ENCODE measurements at places on chromosomes 12 and 14.

GRCh38 chr12:88775742-88776151, 195.5 kb upstream of the KITLG start:
- DNase-seq = no peak

- no peak for DNase-seq
These were observed 12.9 kb upstream of the KRT73 start for GRCh38 chr12:52631264-52631663.

- DNase-seq = no peak
These were observed 12.3 kb downstream of the RNASE9 start for GRCh38 chr14:20548414-20549158.

DNA sequence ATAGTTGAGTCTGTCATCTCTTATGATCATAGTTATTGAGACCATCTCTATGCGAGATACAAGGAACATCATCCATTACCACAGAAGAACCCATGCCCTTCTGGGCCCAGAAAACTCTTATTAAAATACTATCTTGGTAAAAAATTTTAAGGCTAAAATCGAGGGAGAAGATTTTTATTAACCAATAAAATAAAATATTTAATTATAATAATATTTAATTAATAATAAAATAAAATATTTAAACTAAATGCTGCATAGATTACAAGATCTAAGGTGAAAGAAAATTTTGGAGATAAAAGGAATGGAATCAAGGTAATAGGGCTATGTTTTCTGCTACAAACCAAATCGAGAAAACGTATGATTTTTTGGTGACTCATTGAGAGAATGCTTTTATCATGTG, 540.2 kb downstream of the KCNH5 start:
- no peak for DNase-seq

DNA sequence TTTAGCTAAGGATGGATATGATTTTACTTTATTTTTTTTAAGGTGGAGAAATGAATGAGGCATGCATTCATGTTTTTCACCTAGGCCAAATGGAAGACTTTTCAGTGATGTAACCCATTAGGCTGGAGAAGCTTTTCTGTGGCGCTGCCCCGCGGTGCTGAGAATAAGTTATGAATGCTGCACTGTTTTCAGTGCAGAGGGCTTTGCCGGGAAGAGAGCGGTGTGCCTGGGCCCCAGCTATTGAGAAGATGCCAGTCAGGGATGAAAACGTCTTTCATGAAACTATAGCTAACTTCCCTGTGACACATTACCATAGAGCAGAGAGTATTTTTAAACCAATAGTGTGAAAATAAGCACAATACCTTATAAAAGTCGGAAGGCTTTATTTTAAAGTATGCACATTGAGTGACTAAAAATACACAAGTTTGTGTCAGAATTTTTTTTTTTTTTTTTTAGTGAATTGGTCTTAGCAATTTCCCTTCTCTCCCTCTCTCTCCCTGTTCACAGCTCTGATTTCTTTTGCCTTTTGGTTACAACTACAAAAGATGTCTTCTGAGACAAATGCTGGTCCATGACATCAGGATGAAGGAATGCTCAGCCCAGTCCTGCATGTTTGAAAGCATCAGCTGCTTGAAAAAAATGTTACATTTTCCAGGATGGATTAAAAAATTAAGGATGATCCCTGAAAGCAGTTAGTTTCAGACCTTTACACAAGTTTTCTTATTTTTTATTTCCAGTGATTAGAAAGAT, 48.3 kb downstream of the NPAS3 start:
- DNase-seq = no peak

DNA sequence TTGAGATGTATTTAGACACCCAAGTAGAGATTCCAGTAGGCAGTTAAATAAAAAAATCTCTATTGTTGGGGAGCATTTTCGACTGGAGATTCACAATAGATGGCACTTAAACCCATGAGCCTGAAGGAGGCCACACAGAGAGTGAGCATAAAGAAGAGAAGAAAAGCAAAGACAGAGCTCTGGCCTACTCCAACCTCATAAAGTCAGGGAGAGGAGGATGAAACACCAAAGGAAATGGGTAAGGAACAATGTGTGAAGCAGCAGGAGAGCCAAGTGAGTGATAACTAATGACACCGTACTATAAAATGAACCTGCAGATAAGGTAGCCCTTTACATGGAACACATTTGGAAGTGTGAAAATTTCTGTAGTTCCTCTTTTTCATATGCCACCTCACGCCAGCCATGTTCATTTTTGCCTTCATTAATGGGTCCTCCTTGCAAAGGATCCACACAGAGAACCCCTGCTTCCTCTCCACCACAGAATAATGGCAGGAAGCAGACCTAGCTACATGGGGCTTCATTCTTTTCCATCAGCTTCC, 150.0 kb upstream of the SYT10 start:
- no peak for DNase-seq

DNA sequence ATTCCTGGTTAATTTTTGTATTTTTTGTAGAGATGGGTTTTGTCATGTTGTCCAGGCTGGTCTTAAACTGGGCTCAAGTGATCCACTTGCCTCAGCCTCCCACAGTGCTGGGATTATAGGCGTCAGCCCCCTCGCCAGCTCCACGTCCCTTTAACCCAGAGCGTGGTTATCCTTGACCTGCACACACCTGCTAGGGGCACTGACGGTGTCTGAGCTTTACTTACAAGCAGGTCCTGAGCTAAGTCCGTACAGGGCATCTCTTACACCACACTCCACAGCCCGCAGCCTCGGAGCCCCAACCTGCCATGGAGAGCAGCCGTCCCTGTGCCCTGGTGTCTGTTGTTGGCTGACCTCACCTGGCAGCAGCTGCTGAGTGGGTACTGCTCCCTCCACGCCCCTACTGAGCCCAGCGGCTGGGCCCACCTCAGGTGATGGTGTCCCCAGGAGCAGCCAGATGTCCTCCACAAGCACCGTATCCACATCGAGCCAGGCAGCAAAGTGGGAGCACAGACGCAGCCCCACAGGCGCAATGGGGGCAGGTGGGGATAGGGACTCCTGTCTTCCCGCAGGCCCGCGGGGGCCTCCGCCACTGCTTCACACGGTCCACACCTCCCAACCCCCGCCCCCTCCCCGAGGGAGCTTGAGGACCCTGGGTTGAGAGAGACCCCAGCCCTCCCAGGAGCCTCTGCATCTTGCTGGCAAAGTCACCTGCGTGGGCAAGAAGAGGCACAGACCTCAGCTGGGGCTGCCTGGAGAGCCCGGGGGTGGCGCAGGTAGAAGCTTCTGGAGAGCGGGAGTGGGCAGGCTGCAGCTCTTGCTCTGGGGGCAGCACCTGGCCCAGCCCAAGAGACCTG, 325.4 kb upstream of the SFSWAP start:
- DNase-seq = no peak

- no peak for DNase-seq
These were observed 284.2 kb upstream of the ATP2B1 start for GRCh38 chr12:89992668-89993451.

DNA sequence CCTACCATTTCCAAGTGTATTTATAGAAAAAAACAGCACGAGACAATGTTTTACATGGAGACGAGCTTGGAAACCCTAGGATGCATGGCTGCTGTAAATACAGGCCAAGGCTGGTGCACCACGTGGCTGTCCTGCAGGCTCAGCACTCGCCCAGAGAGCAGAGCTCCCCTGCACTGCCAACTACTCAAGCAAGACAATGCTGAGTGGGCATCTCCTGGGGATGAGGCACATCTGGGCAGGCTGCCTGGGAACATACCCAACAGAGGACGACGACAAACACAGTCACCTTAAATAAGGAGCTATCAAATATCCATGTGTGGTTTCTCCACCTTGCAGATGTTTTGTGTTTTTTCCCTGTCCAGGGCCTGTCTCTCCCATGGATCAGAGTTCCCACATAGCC, 128.3 kb upstream of the PRMT8 start:
- DNase-seq = no peak

- DNase-seq = no peak
These were observed 29.3 kb upstream of the BATF start for GRCh38 chr14:75492832-75493591.

GRCh38 chr14:67735336-67736147, 33.9 kb downstream of the RDH12 start:
- DNase-seq = no peak

DNA sequence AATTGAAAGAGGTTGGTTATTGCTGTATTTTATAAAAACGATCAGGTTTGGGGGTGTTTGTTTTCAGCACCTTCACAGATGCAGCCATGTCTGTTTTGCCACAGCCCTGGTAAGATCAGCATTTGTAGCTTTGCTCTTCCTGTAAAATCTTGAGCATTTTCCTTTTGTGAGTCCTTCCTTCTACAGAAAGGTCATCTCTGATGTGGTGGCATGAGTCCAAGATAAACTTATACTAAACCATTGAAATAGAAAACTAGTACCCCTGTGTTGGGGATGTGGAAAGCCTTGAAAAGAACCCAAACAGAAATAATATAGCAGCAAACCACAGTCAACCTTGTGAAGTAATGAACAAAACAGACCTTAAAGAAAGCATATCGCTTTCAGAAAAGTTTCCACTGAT, 85.5 kb downstream of the TGFB3 start:
- DNase-seq = no peak

GRCh38 chr12:26721800-26722199, 111.2 kb downstream of the ITPR2 start:
- DNase-seq = no peak

DNA sequence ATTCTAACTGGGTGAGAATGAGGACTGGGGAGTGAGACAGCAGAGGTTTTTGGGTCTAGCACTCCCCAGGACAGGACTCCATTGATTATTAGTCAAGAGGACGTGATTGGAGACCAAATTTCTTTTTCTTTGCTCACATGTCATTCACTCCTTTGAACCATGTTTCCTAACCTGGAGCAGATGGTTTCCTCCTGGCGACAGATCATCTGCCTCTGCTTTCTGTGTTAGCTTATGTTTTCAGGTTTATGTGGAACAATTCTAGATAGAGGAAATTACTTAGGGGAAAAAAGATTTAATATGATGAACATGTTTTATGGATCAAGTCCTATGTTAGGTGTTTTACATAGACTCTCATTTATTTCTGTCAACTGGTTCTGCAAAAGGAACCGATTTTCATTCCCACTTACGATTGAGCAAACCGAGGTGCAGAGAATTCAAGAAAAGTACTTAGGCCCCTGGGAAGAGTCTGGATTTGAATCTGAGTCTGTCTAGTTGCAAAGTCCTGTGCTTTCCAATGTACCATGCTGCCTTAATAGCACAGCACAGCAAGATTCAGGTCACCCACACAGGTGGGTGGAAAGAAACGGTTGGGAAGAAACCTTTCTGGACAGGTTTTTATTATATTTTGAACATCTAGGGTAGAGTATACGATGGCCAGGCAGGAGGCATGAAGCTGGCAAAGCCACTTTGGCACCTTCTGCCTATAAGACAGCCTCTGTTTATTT, 30.8 kb downstream of the SMOC1 start:
- DNase-seq = no peak

GRCh38 chr12:75848431-75848925, 183.1 kb downstream of the PHLDA1 start:
- DNase-seq = no peak

GRCh38 chr12:109827566-109828550, 5.3 kb downstream of the TRPV4 start:
- no peak for DNase-seq

DNA sequence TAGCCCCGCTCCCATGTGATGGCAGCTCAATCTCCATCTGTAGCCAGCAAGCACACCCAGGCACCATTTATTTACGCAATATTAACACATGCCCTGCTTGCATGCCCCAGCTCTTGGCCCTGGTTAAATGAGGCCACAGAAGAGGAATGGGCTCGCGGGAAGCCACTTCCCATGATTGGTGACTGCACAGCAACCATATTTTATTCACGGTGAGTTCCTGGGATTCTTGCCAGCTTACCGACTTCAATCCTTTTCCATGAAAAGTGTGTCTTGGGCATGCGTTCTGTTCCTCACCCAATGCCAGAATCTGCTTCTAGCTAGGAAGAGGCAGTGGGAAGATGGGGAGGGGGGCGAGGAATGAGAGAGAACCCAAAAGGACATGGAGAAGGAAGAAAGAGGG, 54.7 kb downstream of the PITPNM2 start:
- DNase-seq = no peak

DNA sequence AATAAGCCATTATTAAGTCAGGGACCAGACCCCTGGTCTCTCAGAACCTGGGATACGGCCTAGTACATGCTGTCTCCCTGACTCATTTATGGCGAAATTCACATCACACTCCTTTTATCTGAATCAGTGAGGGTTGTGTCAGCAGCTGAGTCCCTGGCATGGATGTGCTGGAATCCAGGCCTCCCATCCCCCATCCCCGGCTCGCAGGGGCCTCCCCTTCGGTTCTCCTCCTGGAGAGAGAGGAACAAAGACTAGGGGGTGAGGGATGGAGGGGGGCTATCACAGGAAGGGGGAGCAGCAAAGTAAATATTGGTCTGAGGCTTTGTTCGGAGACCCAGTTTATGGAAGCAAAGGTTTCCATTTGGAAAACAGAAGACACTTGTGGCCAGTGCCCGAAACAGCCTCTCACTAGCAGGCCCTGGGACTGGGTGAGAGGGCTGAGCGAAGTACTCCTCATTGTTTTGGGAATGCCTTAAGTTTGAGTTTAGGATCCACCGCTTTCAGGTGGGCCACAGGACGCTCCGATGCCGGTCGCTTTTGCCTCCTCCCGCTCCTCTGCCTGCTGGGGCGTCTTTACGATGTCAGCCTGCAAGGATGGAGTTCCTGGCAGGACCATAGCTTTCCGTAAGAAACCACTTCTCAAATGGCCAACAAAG, 145.0 kb downstream of the PRKCH start:
- no peak for DNase-seq

GRCh38 chr14:103391048-103391447, 5.8 kb downstream of the MARK3 start:
- DNase-seq = no peak

GRCh38 chr12:25811656-25812126, 146.8 kb upstream of the RASSF8 start:
- no peak for DNase-seq

GRCh38 chr12:112798048-112798760, 6.7 kb downstream of the RPH3A start:
- no peak for DNase-seq

DNA sequence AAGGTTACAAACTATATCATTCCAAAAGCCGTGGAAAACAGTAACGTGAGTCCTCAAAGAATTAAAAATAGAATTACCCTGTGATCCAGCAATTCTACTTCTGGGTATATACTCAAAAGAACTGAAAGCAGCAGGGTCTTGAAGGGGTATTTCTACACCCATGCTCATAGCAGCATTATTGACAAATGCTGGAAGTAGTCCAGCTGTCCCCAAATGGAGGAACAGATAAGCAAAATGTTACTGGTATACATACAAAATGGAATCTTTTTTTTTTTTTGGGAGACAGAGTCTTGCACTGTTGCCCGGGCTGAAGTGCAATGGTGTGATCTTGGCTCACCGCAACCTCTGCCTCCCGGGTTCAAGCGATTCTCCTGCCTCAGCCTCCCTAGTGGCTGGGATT, 32.9 kb downstream of the ADIPOR2 start:
- DNase-seq = no peak

DNA sequence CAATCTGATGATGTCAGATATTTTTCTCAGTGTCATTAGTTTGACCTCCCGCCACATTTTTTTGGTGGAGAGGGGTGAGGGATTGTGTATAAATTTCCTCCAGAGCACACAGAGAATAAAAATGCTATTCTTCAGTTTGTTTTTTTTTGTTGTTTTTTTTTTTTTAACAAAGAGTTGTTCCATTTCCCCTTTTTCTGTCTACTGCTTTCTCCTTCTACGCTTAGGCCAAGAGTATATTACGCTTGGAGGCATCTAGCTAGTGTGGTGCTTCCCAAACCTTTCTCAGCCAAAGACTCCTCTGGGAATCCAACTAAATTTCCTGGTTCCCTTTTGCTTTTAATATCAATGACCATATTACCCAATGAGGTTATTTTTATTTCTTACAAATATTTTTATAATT, 465.6 kb downstream of the ZFP36L1 start:
- no peak for DNase-seq

Data from activated naive CD4-positive, alpha-beta T cell (primary cell).